ENCODE measurements at places on chromosomes 1 and 21. TPM values are rescaled to one million over a fixed set of nuclear protein-coding genes. Genes with fewer than 3 reads are reported as not detected.

The FCGR3A gene
- total RNA-seq = not detected

The NHLH1 gene
- total RNA-seq = 0.35 TPM

The PALMD gene
- 0.57 TPM for total RNA-seq

The PSRC1 gene
- total RNA-seq = 18.6 TPM

The S100A16 gene
- total RNA-seq = 483 TPM

The SELL gene
- 0.29 TPM for total RNA-seq

The VAMP4 gene
- total RNA-seq = 6.1 TPM

The CBS gene
- 12.1 TPM for total RNA-seq

The ABCG1 gene
- total RNA-seq = 2.1 TPM

The BARHL2 gene
- total RNA-seq = not detected

The ORC1 gene
- 20.3 TPM for total RNA-seq

The VANGL1 gene
- 22.7 TPM for total RNA-seq

The CD34 gene
- total RNA-seq = not detected

The SHE gene
- total RNA-seq = not detected

The PTGFR gene
- total RNA-seq = not detected

The HSPA6 gene
- total RNA-seq = 3.7 TPM

The RAB42 gene
- total RNA-seq = 2.1 TPM

The C1orf87 gene
- not detected for total RNA-seq

The GPR52 gene
- not detected for total RNA-seq

The NCSTN gene
- total RNA-seq = 46.5 TPM

The PIGV gene
- 6.5 TPM for total RNA-seq

The NBPF3 gene
- 6.4 TPM for total RNA-seq

The SLC9C2 gene
- not detected for total RNA-seq

The NMNAT2 gene
- total RNA-seq = 0.60 TPM

The SLC19A1 gene
- 21.8 TPM for total RNA-seq

The FMN2 gene
- 5.8 TPM for total RNA-seq

The PGLYRP3 gene
- total RNA-seq = not detected

The MARK1 gene
- 0.06 TPM for total RNA-seq

The SLC45A1 gene
- 2.9 TPM for total RNA-seq

The OR10J1 gene
- not detected for total RNA-seq

The ARTN gene
- 0.23 TPM for total RNA-seq

The ADORA3 gene
- total RNA-seq = not detected

The IFI16 gene
- total RNA-seq = 4.7 TPM

The IL10 gene
- total RNA-seq = not detected

The OR2T8 gene
- not detected for total RNA-seq

The LHX8 gene
- total RNA-seq = 1.7 TPM

The GNAT2 gene
- total RNA-seq = 0.18 TPM

The TYW3 gene
- 19.0 TPM for total RNA-seq
